Psoas muscle (tissue), 8 donors: ENCODE measurements at places on chromosomes 1 and 21. TPM values are rescaled to one million over a fixed set of nuclear protein-coding genes. Genes with fewer than 3 reads are reported as not detected.

DNA sequence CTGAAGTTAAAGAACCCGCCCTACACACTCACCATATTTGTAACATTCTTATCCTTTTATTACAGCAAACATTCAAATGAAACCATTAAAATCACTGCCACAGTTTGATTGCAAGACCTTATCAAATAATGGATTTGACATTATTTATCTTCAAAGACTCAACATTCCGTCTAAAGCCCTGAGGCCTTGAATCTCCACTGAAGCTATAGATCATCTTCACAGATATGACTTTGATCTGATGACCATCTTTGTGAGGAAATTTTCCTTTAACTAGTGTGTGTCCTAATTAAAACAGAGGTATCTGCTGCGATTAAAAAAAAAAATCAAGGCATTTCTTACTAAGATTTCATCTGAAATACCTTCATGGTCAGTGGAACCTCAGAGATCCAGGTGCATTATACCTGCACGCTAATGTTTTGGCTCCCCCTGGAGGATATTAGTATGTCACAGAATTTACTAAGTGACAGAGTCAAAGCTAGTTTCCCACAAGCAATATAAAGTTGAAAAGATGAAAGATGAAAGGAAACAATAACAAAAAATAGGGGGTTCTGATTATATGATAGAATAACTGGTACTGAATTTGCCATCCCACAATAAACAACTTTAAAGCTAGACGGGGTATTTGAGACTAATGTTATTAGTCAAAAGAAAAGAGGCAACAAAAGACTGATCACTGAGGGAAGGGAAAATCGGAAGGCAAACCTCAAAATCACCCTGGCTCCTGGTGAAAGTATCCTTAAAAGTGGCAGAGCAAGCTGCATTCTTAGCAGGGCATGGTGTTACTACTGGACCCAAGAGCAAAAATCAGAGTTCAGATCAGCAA, 923.4 kb downstream of the NCAM2 start:
- no peak for DNase-seq

DNA sequence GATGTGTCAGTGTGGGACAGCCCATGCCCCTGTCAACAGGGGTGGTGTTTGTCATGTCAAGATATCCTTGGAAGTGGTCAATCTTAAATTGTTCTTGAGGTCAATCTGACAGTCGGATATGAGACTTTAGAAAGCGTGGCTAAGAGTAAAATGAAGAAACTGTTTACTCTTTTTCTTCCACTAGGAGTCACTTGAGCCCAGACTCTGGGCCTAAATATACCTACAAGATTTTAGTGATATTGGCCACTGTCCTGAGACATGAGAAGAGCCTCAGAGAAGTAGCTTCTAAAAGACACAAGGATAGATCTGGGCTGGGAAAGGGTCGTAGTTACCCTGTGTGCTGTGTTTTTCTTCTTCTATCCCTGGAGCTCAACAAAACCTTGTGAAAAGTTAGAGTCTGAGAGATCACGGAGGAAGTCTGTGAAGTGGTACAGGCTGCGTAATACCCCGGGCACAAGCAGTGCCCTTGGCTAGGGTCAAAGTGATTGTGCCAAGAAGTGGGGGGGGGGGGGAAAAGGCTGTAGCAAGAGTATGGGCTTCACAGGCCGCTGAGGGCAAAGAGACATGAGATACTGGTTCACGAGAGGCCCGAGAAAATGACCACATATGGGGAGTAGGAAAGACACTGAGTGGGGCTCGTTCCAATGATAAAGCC, 355.2 kb upstream of the GREM2 start:
- DNase-seq = no peak

DNA sequence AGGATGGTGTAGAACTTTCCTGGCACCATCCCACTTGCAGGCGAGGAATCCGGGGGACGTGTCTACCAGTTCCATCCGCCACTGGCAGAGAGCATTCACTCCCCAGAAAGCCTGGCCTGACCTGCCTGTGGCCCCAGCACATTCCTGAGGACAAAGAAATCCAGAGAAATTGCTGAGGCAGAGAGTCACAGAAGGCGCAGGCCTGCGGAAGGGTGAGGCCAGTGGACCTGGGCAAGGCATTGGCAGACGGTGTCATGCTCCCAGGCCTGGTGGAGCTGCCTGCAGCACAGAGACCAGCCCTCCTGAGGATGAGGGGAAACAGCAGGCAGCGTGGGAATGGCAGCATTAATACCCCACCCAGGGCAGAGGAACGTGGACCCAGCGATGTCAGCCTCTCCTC, 81.2 kb upstream of the F3 start:
- no peak for DNase-seq

DNA sequence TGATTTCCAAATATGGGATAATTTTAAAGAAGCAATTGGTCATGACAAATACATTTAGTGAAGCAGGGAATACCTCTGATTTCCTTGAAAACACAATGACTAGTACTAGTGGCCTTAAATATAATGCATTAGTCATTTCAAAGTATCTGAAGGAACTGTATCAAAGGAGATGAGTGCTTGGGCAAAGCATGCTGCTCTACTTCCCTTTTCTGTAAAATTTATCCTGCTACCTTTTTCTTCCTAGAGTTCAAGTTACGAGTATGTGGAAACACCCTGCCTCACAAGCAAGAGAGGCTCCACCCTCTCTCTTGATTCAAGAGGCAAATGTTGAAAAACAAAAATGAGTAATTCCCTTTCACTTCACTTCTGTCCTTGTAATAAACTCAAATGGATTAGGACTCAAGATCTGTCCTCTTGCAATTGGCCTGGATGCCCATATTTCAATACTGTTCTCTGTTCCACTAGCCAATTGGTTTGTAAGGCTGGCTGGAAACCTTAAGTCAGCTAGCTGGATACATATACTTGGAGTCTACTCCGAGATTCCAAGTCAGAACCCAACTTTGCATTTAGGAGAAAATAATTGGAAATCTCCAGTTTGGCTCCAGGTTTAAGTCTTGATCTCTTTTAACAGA, 92.5 kb downstream of the CDC42BPA start:
- no peak for DNase-seq

DNA sequence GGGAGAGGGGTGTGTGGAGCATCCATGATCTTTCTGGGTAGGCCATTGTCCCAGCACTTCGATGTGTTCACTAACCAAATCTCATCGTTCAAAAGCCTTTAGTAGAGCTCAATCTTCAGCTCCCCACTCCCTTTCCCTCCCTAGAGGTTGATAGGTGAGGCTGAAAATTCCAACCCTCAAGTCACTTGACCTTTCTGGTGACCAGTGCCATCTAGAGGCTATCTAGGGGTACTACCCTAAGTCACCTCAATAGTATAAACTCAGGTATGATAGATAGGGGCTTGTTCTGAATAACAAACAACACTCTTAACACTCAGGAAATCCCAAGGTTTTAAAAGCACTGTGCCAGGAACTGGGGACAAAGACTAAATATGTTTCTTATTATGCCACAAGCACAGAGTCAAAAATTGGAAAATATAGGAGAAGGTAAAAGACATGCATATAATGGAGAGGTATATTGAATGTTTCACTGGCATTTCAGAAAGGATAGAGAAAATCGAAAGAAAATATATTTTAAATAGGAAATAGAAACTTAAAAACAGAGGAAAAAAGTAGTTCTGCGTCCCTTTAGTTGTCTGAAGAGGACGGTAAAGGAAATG, 42.9 kb upstream of the CD53 start:
- no peak for DNase-seq

DNA sequence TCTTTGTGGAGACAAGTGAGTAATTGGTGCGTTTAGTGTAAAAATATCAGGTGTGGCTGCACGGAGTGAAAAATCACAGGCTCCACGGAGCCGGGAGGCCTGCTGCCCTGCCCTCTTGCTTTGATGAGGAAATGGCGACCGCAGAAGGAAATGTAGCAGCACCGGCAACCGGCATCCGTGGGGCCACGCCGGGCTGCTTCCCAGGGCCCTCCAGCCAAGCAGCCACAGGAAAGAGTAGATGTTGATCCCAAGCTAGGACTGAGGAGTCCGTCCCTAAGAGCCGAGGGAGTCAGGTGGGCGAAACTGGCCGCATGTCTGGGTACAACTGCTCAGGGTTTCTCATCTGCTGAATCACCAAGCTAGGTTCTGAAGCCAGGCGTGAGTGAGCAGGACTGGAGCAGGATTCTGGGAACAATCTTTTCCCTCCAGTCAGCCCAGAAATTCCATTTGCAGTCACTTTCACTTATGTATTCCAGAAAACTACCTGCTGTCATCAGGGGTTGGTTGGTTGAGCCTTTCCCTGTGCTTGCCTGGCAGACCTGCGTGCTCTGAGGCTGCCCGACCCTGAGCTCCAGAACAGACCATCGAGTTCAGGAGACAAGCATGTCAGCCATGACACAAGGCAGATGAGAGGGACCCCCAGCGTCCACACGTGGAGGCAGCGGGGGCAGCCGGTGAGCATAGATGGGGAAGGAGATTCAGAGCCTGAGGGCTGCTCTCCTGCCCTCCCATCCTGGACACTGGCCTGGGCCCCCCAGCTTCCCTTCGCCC, 5.8 kb upstream of the ITGB2 start:
- DNase-seq = no peak

- DNase-seq = no peak
Observed at GRCh38 chr1:194225821-194226220, 1039.4 kb upstream of the B3GALT2 start.

DNA sequence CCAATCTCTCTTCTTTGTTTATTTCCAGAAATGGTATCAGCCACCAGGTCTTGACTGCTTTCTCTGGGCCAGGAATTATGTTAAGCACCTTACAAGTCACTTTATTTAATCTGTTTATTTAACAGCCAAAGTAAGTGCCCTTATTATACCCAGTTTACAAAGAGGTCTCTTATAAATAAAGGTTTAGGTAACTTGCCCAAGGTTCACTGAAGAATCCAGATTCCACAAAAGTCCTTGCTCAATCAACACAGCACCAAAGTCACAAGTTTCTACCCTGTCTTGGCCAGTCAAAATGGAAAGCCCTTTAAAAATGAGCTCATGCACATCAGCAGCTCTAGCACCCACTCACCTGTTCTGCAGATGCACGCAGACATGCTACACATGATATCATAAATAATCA, 28.0 kb upstream of the ATP1A1 start:
- no peak for DNase-seq

DNA sequence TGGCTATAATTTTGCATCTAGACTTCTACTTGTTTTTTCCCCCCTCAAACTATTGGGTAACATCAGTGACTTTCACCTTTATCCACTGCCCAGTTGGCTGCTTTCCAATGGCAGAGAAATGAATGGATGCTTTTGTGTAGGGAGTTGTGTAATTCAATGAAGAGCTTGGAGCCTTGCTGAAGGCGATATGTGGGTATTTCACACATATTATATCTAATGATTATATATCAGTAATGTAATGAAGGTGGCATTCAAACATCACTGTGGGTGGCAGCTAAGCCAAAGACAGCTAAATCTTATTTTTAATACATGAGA, 81.2 kb downstream of the TGFB2 start:
- DNase-seq = no peak

DNA sequence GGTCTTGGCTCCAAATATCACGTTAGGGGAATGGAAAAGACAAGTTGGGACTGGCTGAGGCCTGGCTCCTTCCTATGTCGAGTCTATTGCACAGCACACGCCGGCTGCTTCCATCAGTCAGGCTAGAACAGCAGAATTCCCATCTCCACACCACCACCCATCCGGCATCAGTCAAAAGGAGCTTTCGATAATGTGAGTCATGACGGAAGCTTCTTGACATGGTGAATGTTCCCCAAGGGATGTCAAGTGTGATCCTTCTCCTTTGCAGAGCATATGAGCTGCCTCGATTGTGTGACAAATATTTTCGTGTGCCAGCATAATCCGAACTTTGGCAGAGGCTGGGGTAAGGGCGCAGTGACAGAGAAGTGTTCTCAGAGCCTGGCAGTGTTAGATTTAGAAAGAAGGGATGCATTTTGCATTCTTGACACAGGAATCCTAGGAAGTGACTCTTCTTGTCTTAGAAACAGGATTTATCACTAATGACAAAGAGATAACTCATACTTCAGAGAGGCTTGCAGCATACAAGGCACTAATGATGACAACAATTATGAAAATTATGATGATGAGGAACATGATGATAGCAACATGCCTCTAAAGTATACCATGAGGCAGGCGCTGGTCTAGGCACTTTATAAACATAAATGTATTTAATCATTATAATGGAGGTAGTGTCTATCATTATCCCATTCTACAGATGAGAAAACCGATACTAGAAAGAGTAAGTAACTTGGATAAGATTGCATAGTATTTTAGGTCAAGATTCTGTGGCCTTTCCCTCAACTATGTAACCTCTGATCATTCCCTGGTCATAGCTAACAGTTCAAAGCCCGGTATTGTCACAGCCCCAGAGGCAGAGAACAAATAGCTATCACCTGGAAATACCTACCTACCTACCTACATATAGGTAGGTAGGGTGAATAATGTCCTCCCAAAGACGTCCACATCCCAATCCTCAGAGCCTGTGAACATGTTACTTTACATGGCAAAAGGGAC, 135.0 kb downstream of the KCNJ6 start:
- no peak for DNase-seq

DNA sequence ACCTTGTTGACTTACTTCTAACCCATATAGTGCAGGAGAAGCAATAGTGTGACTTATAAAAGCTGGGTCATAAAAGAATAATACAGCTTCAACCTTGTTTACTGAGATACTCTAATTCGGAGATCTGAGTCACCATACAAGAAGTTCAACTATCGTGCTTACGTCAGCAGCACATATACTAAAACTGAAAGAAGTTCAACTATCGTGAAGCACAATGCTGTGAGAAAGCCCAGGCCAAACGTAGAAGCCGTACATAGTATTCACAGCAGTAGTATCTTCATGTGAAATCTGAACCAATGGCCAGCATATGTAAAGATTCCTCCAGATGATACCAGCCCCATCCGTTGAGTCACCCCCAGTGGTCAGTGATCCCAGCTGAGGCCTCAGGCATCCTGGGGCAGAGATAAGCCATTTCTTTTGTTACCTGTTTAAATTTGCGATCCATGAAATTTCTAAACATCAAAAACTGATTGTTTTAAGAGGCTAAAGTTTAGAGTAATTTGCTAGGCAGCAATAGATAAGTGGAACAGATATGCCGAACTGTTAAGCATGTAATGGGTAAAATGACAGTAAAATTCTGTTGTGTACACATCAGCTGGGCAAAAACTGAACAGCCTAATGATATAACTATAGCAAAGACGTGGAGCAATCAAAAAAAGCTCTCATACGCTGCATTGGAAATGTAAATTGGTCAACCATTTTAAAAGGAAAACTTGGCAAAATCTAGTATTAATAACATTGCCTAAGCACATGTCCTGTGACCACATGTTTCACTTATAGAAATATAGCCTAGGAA, 53.9 kb upstream of the SAMD13 start:
- DNase-seq = no peak

DNA sequence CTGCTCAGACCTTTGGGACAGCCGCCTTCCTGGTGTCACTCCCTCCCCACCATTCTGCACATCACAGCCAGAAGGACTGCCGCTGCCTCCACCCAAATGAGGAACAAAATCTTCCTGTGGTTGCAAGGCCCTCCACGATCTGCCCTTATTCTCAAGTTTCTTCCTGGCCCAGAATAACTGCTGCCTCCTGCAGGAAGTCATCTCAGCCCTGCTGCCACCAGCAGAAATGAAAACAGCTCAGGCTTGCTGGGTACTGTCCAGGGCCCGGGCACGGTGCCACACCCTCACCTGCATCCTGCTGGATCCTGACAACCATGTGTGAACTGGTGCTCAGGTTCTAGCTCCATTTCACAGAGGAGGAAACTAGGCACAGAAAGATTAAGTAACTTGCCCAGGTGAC, 2.8 kb downstream of the CLDN19 start:
- DNase-seq = no peak

The WDR3 gene
- total RNA-seq = 40.3 TPM

The RGS13 gene
- 0.25 TPM for total RNA-seq

The NCMAP gene
- total RNA-seq = not detected

The SYT6 gene
- 0.60 TPM for total RNA-seq

The OR2T11 gene
- not detected for total RNA-seq

The ACTA1 gene
- 28,566 TPM for total RNA-seq

The YOD1 gene
- total RNA-seq = 5.5 TPM

The HJV gene
- total RNA-seq = 312 TPM
